ENCODE measurements at places on chromosomes 3 and 15.
A peak's percentile ranks its signal among the peaks of the same experiment; 100 is the strongest.

DNA sequence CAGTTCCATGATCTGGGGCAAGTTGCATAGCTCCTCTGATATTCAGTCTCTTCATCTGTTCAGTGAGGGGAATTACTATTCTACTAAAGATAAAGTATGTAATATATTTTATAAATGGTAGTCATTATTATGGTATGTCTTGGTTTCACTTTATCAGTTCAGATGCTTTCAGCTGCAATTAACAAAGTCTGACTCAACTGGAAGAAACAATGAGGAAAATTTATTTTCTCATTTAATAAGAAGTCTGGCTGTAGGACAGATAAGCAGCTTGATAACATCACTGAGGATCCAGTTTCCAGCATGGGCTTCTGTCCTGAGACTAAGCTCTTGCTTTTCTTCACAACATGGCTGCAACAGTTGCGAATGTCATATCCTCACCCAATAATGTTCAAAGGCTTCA, 354.3 kb upstream of the TRIM42 start:
- no peak for DNase-seq

DNA sequence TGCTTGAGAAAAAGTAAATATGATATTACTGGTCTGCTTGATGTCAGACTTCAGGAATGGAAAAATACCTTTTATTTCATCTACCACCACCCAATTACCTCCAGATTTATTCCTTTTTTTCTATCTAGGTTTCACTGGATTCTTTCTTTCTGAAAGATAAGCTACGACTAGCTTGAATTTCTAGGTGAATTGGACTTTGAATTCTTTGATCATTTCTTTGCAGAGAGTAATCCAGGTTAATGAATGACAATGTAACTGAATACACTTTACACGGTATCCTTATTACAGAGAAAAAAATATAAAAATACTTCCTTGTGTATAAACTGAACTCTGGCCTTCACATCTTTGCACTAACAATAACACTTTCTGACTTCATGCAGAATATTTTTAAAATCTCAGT, 59.5 kb upstream of the TRPC1 start:
- no peak for DNase-seq

DNA sequence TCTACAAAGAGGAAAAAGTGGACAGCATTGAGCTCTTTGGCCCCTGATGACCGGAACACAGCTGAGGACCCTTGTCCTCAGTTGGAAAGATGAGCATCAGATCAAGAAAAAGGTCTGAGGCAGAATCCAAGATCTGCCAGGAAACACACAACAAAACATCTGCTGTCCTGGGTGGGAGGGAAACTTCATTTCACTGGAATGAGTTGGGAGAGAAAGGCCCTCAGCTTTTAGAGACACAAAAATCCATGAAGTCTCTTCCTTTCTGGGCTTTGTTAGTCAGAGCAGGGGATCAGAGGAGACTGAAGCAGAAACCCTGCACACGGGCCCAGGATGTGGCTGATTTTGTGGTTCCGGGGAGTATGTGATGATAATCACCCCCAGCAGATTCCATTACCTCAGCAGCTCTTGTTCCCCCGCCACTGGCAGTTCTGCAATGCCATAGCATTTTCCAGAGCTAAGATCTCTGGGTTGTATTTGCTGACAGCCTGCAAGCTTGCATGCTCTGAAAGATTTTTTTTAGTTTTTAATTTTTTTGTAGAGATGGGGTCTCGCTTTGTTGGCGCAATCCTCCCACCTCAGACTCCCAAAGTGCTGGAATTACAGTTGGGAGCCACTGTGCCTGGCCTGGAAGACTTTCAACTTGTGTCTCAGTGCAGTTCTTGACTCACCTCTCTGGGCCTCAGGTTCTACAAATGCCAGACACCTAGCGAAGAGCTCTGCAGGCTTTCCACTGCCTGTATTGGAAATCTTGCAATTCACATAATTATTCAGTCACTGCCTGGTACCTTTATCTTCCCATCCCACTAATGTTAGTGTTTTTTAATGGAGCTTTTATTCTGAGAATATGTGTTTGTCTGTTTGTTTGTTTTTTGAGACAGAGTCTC, 5.8 kb upstream of the TATDN2 start:
- DNase-seq, result peak; percentile 84

GRCh38 chr3:7428206-7428718, 567.3 kb downstream of the GRM7 start:
- DNase-seq, result no peak

DNA sequence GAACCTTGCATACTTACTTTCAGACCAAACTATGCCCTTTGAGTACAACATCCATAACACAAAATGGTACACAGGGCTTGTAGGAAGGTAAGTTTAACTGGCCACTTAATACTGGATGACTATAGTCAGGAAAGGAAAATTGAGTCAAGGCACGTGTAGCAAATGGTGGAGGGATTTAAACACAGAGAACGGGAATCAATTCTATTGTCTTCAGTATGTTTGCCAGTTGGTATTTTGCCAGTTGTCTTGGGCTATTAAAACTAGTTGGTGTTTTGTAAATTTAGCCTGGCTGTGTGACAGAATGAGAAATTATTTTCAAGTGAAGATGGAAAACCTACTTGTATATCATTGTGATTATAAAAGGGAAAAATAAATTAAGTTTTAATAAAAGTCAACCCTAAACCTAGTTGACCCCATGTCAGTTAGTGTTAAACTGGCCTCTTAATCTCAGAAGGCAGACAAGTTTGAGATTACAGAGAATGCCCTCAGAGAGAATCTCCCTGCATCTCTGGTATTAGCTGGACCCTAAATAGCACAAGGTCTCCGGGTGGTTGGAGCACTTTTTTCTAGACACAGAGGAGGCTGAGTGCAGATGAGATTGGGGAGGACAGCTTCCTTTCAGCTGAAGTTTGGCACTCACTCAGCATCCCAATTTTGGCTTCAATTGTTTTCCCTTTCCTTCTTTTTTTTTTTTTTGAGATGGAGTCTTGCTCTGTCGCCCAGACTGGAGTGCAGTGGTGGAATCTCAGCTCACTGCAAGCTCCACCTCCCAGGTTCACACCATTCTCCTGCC, 91.2 kb downstream of the MB21D2 start:
- no peak for DNase-seq

DNA sequence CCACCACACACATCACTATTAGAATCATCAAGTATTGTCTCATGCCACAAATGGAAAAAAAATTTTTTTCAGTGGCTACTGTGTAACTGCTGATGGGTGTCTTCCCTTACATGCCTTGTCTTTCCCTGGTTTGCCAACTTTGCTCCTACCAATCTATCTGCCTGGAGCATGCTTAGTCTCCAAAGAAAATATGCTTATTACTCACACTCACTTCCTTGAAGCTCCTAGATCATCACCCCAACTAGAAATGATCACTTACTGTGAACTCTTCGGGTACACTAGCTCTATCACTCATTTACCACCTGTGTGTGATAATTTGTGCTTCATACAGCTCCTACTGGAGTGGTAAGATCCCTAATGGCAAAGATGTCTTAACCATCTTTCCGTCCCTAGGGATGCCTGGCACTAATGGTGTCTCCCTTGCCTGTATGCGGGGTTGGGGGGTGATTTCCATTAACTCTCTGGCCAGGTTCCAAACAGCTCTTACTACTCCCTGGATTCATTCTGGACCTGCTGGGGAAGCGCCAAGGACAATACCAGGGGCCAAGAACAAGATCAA, 799 bp downstream of the VPS33B start:
- peak; percentile 28 for DNase-seq

DNA sequence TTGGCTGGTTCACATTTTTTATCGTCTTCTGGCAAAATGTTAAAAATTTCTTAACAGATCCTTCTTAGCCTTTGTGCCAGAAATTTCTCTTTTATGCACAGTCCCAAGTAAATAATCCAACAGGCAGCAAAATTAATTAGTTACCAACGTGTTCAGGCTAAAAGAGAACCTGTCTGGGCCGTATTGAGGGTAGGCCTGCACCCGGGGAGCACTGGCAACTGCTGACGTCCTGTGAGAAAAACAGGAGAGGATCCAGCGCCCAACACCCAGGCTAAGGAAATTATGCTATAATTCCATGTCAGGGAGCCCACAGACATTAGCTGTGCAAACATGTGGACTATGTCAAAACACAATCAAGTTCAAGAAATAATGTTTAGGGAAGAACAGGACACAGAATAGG, 30.7 kb upstream of the CSTA start:
- DNase-seq, result no peak

- no peak for DNase-seq
Observed at GRCh38 chr15:68499620-68500312, 67.8 kb upstream of the ITGA11 start.

DNA sequence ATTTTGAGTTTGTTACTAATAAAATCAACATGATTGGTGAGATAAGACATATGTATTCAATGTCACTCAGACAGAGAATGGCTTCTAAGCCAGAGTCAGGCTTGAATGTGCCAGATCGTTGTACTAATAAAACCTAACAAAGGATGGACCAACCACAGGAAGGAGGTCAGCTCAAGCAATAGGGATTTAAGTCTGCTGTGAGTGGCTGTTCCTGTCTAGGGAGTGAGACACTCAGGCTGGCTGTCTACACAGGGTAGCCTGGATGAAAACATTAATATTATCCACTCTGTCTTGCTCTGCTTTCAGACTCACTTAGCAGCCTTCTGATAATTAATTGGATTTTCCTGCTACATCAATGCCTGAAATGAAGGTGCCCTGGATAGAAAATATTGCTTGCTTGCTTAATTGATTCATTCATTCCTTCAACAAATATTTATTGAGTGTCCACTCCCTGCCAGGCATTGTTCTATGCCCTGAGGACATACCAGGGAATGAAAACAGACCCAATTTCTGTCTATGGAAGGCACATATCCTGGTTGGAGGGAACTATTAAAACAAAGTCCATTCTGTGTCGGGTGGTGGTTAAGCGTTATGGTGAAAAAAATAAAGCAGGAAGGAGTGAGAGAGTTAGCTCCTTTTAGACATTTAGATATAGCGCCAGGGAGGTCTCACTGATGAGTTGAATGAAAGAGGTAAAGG, 239.4 kb downstream of the CHST2 start:
- DNase-seq, result no peak

- DNase-seq, result no peak
Observed at GRCh38 chr3:109269577-109270275, 46.6 kb downstream of the DPPA2 start.

DNA sequence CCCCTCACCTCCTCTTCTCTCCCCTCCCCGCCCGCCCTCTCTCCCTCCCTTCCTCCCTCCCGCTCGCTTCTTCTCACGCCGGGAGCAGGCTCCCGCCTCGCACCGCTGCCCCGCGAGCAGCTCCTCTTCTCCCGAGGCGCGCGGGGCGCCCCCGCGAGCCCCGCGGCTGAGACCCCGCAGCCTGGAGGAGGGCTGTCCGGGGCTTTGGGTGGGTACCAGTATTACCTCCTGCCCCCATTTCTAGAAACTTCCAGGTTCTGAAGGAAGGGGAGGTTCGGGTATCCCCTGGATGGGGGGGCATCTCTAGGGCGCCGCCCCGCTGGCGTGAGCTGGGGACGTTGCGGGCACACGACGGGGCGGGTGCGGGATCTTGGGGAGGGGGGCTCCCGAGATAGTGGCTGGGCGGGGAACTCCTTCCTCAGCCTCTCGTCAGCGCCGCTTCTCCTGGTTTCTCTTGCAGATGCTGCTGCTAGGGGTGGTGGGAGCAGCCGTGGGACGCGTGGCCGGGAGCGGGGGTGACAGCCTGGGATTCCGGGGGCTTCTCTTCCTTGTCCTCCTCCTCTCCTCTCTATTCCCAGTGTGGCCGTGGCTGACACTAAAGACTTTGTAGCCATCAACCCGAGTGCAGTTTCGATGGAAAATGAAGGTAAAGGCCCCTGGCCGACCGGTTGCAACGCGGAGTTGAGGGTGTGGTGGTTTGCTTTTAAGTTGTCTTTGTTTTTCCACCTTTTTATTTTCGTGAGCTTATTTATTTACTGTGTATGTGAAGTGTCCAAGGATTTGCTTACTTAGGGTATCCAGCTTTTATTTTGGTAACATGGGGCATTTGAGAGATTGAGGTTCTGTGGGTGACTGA, 474 bp downstream of the ATP2C1 start:
- peak; percentile 36 for DNase-seq

GRCh38 chr3:4021162-4021561, 221.9 kb downstream of the LRRN1 start:
- DNase-seq, result no peak

DNA sequence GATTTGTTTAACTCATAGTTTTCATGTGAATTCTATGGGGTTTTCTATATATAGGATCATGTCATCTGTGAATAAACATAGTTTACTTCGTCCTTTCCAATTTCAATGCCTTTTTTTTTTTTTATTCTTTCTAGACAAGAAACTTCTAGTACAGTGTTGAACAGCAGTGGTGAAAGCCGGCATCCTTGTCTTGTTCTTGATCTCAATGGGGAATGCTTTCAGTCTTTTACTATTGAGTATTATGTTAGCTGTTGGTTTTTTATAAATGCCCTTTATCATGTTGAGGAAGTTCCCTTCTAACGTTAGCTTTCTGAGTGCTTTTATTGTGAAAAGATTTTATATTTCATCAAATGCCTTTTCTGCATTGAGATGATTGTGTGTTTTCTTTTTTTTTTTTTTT, 69.0 kb downstream of the SLMAP start:
- DNase-seq, result no peak

GRCh38 chr3:121707531-121708273, 41.8 kb downstream of the GOLGB1 start:
- no peak for DNase-seq

DNA sequence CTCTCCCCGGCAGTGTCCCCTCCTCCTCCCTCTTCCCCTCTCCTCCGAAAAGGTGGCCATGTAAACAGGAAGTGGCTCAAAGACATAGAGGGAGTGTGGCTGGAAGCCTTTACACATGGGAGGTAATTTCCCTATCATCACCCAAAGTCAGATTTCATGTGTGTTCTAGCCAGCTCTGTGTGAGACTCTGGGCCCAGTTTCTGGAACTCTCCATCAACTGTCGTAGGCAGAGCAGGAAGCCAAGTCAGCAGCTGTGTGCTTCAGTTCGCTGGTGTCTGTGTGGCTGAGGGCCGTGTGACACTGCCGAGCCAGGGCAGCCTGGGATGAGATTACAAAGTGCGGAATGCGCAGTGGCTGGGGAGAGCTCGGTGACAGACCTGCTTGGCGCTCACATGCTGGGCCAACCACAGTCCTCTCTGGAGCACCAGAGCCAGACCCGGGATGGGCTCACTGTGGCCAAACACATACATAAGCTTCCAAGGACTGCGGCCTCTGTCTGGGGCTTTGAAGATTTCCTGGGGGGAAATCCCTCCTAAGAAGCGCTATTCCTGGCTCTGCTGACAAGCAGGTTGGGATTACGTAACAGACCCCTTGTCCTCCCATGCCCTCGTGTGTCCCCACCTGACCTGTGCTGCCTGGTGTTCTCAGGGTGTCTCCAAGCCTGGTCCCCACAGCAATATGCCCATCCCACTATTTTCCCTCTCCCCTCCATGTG, 50.7 kb downstream of the UMPS start:
- DNase-seq, result peak; percentile 46

DNA sequence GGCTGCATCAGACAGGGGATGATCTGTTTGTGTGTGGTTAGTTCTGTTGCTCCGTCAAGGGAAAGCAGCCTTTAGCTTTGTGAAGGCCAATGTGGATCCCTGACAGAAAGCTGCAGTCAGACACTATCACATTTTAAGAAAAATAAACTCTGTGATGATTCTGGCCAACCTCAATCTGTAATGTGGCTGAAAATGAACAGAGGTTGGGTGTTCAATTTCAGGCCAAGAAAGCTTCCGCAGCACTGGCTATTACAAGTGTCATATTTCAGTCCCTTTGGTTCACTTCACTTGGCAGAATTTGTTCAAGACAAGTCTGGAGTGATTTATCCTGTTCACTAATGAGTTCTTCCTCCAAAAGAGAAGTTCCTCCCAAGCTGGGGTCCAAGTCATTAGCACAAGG, 571.8 kb upstream of the IL12A start:
- DNase-seq, result no peak

All from NCI-H226 (cell line).